Activated CD4-positive, alpha-beta memory T cell treated with anti-CD3 and anti-CD28 coated beads for 36 hours (primary cell): ENCODE measurements at places on chromosomes 12 and 14. TPM values are rescaled to one million over a fixed set of nuclear protein-coding genes. Genes with fewer than 3 reads are reported as not detected.

GRCh38 chr12:94969424-94969823, 34.1 kb downstream of the NDUFA12 start:
- H3K27ac ChIP-seq: no peak overlapping the region
- H3K27me3 ChIP-seq: no peaks in the 10 kb centered on the region
- no peaks in the 10 kb centered on the region for H3K4me1 ChIP-seq

- H3K4me3 ChIP-seq: no peak overlapping the region
- H3K4me1 ChIP-seq: no peaks in the 10 kb centered on the region
- no peaks in the 10 kb centered on the region for H3K36me3 ChIP-seq
- DNase-seq: no peak
- H3K27ac ChIP-seq: no peak overlapping the region
These were observed 77.1 kb downstream of the KCNMB4 start for GRCh38 chr12:70443062-70443673.

DNA sequence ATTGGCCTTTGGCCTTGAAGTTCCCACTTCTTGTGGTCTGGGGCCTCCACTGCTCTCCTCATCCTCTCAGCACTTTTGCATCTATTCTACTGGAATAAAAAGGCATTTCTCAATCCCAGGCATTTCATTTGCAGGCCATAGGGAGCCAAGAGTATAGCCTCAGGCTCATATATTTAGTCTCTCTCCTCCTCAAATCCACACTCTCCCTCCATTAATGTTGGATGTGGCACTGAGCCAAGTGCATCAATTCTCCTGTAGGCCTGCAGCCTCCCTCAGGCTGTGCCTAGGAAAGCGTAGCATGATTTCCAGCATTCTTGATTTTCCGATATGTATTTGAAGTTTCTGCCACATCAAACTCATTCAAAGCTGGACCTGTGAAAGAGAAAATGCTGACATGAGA, 211.5 kb upstream of the CPNE8 start:
- no peak overlapping the region for H3K4me3 ChIP-seq
- no peaks in the 10 kb centered on the region for H3K36me3 ChIP-seq
- no peaks in the 10 kb centered on the region for H3K27me3 ChIP-seq

- peak overlapping the region; percentile 68 for H3K27ac ChIP-seq
- H3K4me3 ChIP-seq: no peak overlapping the region
- peaks cover 12% of the 10 kb centered on the region for H3K4me1 ChIP-seq
- H3K27me3 ChIP-seq: no peaks in the 10 kb centered on the region
- peak; percentile 52 for DNase-seq
These were observed 16.3 kb downstream of the DYNC1H1 start for GRCh38 chr14:101980700-101981099.

DNA sequence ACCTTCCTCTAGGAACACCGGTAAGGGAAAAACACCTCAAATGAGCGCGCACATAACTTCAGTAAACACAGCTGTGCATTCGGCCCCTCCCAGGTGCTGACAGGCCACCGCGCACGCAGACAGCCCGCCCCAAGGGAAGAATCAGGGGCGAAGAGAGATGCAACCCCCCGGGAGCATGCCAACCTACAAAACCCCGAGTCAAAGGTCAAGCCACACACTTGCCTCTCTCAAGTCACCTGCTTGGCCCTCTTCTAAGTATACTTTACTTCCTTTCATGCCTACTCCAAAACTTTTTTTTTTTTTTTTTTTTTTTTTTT, 2.3 kb upstream of the CYP46A1 start:
- no peak overlapping the region for H3K4me3 ChIP-seq
- peaks cover under 1% of the 10 kb centered on the region for H3K4me1 ChIP-seq
- H3K27me3 ChIP-seq: peaks cover 2% of the 10 kb centered on the region
- no peak overlapping the region for H3K27ac ChIP-seq

GRCh38 chr14:89427426-89428172, 10.6 kb upstream of the FOXN3 start:
- H3K4me3 ChIP-seq: no peak overlapping the region
- no peaks in the 10 kb centered on the region for H3K36me3 ChIP-seq
- H3K27me3 ChIP-seq: no peaks in the 10 kb centered on the region
- DNase-seq: no peak
- H3K27ac ChIP-seq: no peak overlapping the region
- peaks cover 78% of the 10 kb centered on the region for H3K4me1 ChIP-seq

DNA sequence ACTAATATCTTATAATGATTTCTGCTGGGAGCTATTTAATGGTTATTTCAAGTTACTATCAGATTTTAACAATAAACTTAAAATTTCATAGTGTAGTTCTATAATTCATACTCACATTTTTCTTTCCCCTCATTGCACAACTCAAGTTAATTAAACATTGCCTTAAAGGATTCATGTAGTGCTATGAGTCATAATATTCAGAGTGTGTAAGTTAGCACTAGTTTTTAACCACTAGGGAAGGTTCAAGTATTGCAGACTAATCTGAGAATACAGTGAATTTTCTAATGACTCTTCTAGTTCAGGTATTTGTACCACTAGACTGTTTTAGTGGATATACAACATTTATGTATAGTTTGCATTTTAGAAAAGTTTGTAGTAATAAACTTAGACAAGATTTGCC, 49.9 kb downstream of the FOXA1 start:
- DNase-seq: no peak
- H3K4me3 ChIP-seq: no peak overlapping the region
- H3K27me3 ChIP-seq: no peaks in the 10 kb centered on the region
- no peak overlapping the region for H3K27ac ChIP-seq

CLEC9A gene
- not detected for total RNA-seq

MANSC1 gene
- 1.9 TPM for total RNA-seq

IFNG-AS1 gene
- 0.48 TPM for total RNA-seq
